ENCODE measurements at places on chromosomes 4 and X.
A peak's percentile ranks its signal among the peaks of the same experiment; 100 is the strongest.

DNA sequence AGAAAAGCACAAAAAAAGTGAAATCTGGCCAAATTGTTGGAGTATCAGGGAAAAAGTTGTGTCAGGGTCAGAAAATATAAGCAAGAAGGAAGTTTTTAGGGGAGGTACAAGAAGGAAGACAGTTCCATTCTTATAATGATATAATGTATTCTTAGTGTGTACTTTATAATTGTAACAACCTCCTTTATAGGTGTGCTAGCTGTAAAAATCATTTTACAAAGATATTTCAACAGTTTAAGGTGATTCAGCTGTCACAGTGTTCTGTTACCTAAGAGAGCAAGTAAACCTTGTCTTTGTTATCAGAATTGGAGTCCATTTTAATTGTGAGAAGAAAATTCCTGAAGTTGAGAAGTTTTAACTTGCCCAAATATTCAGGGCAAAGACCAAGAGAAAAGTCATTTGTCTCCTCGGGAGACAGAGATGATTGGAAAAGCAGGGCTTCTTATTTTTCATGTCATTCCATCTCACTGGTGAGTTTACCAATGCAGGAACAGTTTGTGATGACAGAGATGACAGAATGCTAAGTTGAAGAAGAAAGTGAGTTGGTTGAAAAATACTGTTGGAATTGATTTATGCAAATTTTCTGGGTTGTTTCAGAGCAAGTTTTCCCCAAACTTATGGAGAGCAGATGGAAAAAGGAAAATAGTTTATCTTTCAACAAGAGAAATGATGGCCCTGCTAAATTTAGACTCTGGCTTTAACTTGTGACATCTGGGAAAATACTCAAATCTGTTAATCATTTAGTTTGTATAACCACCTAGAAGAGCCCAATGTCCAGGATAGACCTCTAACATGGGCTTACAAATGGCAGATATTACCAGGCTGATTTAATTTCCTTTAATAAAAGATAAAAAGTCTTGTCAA, 14.8 kb downstream of the INTS6L start:
- no peak for DNase-seq

- DNase-seq = no peak
Measured at GRCh38 chrX:7586126-7586525, 256.8 kb upstream of the VCX start.

DNA sequence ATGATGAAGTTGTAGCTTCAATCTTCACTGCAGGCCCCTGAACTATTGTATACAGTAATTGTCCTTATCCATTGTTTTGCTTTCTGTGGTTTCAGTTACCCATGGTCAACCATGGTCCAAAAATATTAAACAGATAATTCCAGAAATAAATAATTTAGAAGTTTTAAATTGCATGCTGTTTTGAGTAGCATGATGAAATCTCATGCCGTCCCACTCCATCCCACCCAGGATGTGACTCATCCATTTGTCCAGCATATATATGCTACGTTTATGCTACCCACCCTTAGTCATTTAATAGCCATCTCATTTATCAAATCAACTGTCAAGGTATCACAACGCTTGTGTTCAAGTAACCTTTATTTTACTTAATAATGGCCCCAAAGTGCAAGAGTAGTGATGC, 34.5 kb downstream of the IQCM start:
- DNase-seq = no peak

GRCh38 chrX:18961686-18962085, 22.2 kb downstream of the PHKA2 start:
- DNase-seq = no peak

- no peak for DNase-seq
Measured at GRCh38 chr4:189304809-189305208, 635.9 kb upstream of the FRG1 start.

DNA sequence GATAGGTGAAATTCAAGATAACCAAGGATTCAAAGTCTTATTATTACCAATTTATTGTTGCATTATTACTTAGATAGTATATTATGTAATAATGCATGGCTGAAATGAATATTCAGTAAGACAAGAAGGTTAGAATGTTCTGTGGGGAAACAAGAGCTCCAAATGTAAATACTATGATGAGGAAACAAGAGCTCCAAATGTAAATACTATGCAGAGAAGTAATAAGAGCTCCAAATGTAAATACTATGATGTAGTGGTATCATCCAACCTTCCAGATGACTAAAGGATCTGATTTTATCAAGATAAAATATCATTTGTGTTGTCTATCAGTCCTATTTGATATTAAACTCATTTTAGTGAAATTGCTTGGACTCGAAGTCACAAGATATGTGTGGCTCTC, 82.2 kb upstream of the PCDH18 start:
- DNase-seq = no peak

DNA sequence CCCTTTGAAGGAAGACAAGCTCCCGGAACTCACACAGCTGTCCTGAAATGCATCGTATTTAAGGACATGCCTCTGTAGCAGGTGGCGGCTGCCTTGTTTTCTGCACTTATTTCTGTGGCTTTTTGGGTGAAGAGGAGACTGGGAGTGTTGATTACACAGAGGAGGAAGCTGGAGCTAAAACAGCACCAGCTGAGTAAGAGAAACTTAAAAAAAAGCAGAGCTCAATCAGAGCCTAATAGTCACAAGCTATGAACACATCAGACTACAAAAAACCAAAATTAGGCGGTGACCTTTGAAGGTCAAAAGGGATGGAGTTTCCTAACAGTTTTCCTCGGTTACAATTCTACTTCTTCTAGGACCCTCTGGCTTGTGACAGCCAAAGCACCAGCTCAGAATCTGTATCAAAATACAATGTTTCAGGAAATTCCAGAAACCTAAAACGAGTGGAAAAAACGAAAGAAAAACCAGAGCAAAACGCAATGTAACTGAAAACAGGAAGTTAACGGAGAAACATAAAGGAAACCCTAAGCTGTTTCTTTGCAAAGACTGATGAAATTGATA, 13.5 kb downstream of the PRKX start:
- DNase-seq = no peak

DNA sequence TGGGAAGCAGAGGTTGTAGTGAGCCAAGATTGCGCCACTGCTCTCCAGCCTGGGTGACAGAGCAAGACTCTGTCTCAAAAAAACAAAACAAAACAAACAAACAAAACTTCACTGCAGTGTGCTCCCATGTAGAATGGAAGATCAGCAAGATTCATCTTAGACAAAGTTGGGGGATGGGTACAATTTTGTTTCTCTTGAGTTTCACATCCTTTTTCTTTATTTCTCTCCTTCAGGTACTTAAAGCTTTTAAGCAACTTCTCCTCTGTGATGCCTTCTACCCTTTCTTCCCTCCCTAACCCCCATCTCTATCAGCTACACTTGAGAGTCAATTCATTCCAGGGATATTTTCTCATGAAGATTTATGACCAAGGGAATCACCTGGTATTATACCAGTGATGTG, 15.5 kb upstream of the RBBP7 start:
- DNase-seq = no peak

DNA sequence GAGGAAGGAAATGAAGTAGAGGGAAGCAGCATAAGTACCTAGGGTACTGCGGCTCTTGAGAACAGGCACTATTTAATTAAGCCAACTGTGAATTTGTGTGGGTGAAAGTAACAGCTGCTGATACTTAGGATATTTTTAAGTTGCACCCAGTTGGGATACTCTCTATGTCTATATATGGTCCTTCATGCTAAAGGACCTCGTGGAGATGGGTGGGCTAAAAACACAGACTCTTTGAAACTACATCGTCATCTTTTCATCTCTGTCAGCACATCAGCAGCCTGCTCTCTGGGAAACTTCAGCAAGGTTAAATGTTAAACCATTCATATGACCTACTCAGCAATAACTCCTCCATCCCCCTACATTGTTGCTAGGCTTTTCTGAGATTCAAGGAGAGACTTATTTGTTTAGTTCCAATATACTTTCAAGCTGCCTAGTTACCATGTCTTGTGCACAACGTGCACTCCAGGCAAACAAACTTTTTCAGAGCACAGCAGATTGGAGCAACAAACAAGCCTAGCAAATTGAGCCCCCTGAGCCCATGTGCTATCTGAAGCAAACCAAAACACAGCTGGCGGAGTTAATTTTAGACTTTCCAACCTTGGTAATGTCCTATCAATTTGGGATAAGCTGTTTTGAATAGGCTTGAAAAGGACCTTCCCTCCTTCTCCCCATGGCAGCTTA, 6.2 kb upstream of the MOB1B start:
- no peak for DNase-seq

DNA sequence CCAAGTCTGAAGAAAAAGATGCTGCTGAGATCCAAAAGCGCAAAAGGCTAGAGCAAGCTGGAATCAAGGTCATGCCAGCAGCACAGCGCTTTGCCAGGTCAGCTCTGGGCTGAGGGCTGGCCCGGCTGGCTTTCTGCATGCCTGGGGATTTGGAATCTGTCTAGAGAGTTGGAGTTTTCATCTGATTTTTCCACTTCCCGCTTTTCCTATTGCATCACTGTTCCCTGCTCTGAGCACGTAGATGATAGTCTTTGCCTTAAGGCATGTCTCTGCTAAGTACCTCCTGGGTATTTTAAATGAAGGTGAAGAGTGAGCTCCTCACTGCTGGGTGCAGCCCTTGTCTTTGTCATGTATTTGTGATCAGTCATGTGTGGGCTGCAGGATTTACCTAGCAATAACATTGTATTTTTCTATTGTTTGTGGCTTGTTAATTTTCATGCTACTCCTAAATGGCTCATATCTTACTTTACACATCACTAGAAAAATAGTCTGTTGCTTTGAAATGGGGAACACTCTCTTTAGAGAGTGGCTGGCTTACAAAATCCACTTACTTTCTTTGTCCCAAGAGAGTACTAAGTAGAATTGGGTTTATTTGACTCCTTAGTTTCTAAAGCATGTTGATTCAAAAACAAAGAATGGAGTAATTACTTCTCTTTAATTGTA, 82.8 kb downstream of the LIMCH1 start:
- DNase-seq = no peak

DNA sequence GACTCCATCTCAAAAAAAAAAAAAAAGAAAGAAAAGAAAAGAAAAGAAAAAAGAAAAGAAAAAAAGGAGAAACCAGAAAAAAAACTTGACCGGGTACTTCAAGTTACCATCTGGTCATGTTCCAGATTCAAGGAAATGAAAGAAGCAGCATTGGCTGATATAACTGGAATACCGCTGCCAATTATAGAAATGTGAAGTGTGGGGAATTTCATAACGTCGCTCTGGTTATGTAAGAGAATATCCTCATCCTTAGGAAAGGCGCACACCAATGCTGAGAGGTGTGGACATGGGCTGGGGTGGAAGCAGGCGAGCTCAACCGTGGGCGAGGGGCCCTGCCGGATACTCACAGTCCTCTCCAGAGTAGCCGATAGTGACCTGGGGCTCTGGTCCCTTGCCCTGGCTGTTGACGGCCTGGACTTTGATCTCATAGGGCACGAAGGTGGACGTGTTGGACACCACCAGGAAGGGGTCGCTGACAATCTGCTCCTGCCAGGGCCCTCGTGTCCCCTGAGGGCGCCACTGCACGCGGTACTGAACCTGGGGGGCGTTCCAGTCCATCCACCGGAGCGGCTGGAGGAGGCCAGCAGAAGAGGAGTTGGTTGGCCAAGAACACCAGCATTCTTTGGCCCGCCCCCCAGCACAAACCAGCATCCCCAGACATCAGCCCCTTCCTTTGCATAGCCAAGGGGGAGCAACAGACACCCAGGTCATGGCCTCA, 19.5 kb downstream of the L1CAM start:
- no peak for DNase-seq

DNA sequence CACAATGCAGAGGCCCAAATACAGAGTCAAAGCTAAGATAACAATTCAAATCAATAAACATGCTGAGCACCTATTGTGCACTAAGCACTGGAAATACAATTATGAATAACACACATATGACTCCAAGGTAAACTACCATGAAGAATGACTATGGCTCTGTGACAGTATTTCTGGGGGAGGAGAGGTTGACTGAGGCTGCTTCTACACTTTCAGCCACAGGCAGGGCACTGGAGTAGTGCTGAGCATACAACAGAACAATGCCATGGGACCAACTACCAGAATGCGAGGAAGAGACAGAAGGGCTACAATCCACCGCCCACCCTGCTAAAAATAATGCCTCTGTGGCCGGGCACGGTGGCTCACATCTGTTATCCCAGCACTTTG, 13.7 kb downstream of the TEC start:
- no peak for DNase-seq

DNA sequence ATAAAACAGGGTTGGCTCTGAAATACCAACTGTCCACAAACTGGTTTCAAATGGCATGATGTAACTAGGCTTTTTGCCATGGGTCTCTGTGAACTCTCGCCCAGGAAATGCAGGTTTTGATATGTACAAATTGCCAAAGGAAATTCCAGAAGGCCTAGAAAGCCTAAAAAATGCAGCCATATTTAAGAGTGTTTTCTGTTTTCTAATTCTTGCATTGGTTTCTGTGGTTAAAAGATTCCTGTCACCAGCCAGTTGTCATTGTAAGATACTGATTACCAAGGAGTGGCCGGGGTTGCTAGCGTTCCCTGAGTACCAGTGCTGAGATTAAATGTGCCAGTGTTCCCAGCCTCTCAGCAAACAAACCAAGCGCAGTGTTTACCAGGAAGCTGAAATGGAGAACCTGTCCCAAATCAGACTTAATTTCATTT, 53.9 kb upstream of the SORBS2 start:
- DNase-seq = no peak

DNA sequence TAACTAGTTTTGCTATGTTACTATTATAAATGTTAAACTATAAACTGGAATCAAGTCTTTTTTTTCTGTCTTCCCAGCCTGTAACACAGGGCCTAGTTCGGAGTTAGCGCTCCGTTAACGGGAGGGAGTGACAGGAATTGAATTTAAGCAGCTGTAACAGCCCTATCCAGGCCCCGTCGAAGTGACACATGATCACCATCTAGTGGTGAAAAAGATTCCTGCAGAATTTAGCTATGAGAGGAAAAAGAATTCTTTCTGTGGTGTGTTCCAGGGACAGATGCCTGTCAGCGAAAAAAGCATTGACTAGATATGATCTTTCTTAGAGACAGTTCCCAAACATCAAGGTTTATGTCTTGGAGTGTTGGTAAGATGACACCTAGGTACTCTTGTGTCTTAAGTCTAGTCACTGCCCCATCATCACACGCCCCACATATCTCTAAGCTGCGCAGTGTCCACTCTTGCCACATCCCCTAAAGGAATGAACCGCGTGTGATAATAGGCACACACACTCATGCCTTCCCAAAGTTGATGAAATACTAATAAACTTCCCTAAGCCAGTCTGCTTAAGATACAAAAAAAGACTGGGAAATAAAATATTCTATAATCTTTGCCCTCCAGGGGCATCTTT, 2.1 kb downstream of the GAB3 start:
- peak; percentile 14 for DNase-seq

GRCh38 chr4:94561249-94562024, 109.7 kb downstream of the PDLIM5 start:
- DNase-seq = no peak

GRCh38 chr4:15003891-15004738, 1.8 kb downstream of the CPEB2 start:
- DNase-seq = peak; percentile 12

Data from stimulated activated CD4-positive, alpha-beta T cell treated with anti-CD3 and anti-CD28 coated beads, Interleukin-1b, Interleukin-23, amount 100 ng/mL, for 24 hours (primary cell).